ENCODE measurements at places on chromosomes 6 and 20.

GRCh38 chr20:8933381-8933807 lies 135.5 kb upstream of the PLCB4 start:
- DNase-seq: no peak

- no peak for DNase-seq
These were observed 38.4 kb downstream of the LCA5 start for GRCh38 chr6:79498842-79499241.

DNA sequence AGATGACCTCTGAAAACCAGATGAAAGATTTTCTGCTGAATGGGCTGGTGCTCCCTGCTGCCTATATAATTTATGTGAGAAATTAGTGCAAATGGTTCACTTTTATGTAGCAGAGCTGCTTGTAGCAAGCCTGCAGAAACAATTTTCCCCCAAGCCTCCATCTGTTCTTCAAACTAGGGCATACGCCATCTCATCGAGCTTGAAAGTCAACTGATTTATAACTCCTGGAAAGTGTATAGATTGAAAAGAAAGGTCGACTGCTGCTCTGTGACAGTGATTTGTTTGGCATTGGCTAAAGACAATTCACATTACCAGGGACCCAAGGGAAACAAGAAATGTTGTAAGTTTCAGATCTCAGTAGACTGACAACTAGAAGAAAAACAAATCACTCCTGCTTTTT lies 93.3 kb downstream of the PACRG start:
- DNase-seq: no peak

GRCh38 chr6:153207617-153208016 lies 76.5 kb upstream of the RGS17 start:
- no peak for DNase-seq

DNA sequence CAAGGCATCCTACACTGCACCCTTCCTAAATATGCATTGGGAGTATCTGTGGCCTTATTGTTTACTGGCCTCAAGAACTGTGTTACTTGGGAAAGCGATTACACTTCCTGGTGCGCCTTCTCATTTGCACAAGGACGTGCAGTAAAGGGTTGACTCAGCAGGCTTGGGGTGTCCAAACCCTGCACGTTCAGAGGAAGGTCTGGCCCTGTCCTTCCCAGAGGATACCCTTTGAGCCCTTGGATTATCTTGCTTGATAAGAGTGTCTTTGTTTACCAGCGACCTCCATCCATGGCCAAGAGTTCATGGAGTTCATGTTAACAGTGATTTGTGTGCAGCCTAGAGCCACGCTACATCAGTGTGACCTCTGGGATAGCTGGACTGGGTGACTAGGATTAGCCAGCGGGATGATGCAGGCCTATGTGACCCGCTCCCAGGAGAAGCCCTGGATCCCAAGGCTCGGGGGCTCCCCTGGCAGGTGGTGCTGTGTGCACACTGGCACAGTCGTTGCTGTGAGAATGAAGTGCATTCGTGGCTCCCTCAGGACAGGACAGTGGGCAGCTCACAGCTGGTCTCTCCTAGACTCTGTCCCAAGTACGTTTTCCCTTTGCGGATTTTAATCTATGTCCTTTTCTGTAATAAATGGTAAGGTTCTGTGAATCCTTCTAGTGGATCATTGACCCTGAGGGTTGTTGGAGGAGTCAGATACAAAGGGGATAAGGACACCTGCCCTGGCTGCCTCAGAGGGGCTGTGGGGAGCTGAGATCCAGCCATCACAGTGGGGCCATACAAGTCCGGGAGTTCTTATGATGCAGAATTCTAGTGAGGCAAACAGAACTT lies 73.5 kb downstream of the TTLL2 start:
- no peak for DNase-seq

GRCh38 chr6:100493206-100493888 lies 28.6 kb upstream of the SIM1 start:
- no peak for DNase-seq

DNA sequence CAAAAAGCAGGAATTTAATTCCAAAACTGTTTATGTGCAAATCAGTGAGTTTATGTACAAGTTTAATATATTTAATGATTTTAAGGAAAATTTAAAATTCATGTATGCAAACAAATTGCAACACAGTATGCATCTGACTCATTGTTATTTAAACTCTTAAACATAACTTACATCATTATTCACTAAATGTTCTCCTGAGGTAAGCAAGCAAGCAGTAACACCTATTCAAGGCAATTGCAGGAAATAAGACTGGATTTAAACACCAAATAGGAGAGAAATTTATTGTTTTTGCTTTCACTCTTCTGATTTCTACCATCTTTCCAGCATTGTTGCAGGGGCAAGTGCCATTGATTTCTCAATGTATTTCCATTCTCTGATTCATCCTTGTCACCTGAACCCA lies 239.5 kb downstream of the TFAP2A start:
- DNase-seq: no peak

DNA sequence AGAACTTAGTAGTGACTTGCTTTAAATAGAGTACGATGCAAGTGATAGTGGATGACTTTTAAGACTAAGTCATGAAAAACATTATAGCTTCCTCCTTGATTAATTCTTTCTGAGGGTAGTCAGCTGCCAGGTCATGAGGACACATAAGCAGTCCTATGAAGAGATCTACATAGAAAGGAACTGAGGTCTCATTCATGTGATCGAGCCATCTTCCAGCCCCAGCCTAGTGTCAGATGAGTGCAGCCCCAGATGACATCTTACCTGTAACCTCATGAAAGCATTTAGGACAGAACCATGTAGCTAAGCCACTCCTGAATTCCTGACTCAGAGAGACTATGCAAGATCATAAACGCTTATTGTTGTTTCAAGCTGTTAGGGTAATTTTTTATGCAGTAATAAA lies 67.7 kb downstream of the AK9 start:
- no peak for DNase-seq

- DNase-seq: no peak
These were observed 51.0 kb downstream of the TXNDC5 start for GRCh38 chr6:7859591-7859990.

DNA sequence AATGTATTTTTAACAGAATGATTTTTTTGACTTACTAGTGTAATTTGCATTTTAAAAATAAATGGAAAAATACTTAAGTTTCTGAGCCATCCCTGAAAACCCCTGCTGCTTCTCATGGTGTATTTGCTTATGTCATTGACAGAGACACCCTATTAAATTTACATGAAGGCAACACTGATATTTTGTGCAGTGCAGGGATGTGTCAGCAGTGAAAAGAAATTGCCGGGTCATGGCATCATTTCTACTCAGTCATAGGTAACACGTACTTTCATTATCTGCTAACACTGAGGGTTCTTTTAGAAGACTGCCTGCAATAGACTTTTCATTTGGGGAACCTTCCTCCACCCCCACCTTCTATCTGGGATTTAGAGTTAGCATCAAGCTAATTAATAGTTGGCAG lies 136.7 kb upstream of the RNF217 start:
- no peak for DNase-seq

DNA sequence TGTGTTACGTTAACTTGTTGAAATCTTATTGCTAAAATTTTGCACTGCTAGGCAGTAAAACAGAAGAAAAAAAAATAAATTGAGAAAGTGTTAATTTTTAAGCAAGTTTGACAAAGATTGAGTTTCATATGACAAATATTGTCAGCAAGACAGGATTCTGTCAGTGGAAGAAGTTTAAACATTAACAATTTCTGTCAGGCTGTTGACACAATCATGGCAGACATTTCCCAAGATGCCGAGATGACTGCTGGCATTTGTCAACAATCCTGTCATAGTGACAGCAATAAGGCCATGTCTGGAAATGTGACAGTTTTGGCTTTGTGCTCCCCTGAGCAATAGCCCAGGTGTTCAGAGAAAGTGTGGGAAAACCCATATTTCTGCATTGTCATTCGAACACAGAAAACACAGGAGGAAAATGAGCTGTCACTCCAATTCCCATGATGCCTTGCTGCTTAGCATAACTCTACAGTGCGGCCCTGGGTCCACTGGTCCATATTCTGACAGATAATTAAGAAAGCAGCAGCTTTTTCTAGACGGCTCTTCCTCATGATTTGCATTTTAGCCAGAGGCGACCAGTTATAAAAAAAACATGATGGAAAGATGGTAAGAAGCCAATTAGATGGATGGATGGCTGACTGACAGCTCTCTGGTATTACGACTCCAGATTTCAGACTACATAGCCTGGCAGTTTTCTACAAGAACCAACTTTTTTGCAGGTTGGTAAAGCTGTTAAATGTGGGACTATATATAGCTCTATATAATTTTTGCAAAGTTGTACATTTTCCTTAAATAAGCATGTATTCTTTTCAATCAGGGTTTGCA lies 43.6 kb upstream of the DEFB112 start:
- DNase-seq: no peak

DNA sequence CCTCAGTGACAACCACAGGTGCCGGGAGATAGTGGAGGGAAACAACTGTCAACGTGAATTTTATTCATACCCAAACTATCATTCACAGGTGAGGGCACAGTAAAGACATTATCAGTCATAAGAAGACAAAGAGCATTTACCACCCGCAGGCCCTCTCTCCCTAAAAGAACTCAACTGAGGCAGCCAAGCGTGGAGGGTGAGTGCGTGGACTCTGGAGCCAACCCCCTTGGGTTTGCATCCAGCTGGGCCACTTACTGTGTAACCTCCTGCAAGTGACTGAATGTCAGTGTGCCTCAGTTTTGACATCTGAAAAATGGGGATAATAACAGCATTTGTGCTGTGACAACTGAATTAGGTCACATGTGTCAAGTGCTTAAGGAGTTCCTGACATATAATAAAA lies 70.6 kb upstream of the KCNK16 start:
- no peak for DNase-seq

GRCh38 chr20:54995011-54995410 lies 519.6 kb downstream of the DOK5 start:
- no peak for DNase-seq

DNA sequence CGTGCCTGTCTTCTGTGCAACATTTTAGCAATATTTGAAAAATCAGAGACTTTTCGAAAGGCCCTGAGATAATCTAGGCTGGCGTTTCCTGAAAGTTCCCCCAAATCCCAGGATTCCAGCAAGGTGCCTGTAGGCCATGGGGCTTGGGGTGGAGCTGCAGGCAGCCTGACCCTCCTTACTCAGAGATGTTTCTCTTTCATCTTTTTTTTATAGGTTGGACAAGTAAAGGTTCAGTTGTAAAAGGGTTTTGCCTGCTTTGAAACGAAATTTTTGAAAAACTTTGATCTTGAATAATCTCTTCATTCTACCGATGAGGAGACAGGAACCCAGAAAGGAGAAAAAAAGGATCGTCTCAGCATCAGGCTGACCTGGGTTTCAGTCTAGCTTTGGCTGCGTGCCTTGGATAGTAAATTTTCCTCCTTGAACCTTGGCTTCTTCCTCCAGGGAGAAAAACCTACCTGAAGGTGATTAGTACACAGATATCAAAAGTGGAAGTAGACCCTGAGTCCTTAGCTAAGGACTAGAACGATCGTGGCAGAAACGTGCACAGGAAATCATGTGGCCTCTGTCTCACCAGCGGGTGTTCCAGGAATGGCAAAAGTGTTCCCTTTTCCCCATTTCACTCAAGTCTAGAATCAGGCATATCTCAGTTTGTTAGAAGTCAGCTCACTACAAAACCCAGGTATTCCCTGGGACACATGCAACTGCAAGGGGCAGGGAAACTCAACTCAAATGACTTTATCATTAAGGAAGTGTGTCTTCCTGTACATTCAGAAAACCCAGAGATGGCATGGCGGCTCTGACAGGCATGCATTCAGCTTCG lies 128.2 kb upstream of the PTPN1 start:
- DNase-seq: peak; percentile 55

DNA sequence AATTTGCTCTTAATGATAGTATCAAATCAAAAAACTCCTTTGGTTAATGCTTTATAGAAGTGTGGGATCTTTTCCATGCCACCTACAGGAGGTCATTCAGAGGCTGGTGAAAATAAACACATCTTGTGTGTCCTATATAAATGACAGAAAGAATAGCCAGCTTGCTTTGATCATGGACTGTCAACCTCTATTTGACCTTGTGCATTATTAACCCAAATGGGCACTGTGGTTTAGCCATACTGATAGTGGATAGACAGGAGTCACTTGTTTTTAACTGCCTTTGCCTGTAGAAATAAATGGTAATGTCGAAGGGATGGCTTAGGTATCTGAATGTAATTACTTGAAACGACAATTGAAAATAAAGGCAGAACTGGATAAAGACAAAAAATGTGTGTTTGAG lies 123.8 kb downstream of the CDKAL1 start:
- DNase-seq: no peak

DNA sequence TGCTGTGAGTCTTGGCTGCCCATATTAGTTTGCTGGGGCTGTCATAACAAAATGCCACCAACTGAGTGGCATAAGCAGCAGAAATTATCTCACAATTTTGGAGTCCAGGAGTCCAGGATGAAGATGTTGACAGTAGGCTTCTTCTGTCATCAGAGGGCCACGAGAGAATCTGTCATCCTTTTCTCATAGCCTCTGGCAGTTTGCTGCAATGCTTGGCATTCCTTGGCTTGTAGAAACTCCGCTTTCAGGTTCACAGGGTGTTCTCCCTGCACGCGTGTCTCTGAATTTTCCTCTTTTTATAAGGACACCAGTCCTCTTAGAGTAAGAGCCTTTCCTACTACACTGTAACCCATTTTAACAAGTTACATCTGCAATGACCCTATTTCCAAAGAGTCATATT lies 838.4 kb downstream of the TFAP2A start:
- DNase-seq: no peak

GRCh38 chr20:1119128-1119505 lies 715 bp downstream of the PSMF1 start:
- no peak for DNase-seq

DNA sequence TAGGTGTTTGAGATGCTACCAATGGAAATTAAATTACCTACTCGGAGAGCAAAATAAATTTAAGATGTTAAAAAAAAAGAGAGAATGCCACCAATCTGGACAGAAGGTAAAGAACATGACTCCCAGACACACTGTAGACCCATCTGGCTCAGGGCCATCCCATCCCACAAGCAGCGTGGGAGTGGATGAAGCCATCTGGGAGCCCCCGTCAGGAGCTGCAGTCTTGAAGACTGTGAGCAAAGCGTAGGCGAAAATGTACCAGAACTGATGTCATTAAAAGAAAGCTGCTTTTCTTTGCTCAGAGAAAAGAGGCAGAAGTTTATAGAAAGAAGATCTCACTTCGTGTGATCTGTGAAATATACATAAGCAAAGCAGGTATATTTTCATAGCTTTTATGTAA lies 815.7 kb downstream of the QKI start:
- no peak for DNase-seq

DNA sequence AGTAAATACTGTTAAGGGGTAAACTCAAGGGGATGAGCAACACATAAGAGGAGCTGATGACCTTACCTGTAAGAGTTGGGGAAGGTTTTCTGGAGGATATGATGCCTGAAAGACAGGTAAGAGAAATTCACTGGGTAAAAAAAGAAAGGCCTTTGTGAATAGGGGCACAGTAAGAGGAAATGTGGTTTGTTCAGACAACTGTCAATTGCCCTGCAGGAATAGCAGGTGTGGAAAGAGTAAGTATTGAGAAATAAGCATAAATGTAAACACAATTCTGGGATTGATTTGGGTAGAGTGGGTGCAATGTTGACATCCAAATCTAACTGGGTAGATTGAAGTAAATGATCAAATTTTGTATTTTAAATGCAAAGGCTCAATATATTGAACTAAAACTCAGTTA lies 670.0 kb downstream of the DHX35 start:
- DNase-seq: no peak
